Skeletal muscle tissue (tissue), 5 donors: ENCODE measurements at places on chromosomes 1 and 21. TPM values are rescaled to one million over a fixed set of nuclear protein-coding genes. Genes with fewer than 3 reads are reported as not detected.

IRF6 gene
- 0.52 TPM for total RNA-seq

TNFAIP8L2 gene
- 4.2 TPM for total RNA-seq

GBP1 gene
- total RNA-seq: 14.6 TPM

OR2G6 gene
- not detected for total RNA-seq

TARBP1 gene
- 36.5 TPM for total RNA-seq

AIM2 gene
- 0.52 TPM for total RNA-seq

PROK1 gene
- total RNA-seq: not detected

BRWD1 gene
- 142 TPM for total RNA-seq

EPHA2 gene
- total RNA-seq: 5.2 TPM

AJAP1 gene
- 0.52 TPM for total RNA-seq
